ENCODE measurements at places on chromosomes 4 and X.

DNA sequence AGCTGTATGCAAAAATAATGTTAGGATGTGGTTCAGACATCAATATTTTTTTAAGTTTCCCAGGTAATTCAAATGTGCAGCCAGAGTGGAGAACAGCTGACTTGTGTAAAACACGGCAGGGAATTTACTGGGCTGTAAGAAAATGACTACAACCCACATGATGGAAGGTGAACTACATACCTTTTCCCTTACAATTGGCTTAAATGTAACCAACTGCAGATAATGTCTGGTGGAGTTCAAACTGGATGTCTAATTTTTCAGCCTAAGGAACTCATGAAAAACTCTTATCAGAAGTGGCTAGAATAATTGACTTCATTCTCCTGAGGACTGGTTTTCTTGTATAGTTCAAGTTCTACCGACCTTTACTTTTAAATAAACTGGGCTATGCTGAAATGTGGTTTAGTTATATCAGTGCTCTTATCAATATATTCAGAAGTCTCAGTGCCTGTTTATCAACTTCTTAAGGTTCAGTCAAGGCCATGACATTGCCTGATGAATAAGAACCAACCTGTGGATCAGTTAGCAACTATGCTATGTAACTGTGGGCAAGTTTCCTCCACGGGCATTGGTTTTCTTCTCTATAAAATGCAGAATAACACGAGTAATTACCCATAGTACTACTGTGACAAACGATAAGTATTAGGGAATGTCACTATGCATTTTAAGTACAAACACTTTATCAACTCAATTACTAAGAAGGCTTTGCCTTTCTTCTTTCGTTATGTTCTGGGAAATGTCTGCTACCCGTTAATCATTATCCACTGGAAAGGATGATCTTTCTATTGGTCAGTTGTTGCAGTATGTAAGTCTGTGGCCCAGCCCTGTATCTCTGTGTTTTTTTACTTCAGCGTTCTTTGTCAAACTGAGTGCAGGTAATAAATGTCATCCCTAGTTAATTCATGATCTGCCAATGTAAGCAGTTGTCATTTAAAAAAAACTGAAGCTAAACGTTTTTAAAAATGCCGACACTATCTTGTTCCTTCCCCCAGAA, 181.6 kb downstream of the PCDH7 start:
- DNase-seq, result no peak

- no peak for DNase-seq
Measured at GRCh38 chr4:47486231-47486673, 1.2 kb downstream of the ATP10D start.

GRCh38 chr4:155307731-155308277, 69.0 kb downstream of the MAP9 start:
- no peak for DNase-seq

DNA sequence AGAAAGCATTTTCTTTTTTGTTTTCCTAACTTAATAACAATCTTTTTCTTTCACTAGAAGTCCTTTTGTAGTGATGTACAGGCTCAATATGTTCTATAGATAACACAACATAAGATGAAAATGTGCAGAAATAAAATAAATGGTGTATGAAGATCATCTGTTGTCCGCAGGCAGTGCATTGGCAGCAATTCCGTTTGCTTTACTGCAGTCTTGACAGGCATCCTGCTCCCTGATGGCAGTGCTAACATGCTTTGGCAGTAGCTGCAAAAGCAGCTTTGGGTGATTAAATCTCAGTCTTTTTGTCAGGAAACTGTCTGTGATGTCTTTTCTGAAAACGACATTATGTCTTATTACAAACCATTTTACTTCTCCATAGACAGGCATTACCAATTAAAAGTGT, 131.4 kb downstream of the TRAM1L1 start:
- no peak for DNase-seq

DNA sequence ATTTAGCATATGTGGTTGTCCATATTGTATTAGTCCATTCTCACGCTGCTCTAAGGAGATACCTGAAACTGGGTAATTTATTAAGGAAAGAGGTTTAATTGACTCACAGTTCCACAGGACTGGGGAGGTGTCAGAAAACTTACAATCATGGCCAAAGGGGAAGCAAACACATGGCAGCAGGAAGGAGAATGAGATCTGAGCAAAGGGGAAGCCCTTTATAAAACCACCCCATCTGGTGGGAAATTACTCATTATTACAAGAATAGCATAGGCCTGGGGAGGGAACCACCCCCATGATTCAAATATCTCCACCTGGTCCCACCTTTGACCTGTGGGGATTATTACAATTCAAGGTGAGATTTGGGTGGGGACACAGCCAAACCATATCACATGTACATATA, 122.6 kb upstream of the ANK2 start:
- no peak for DNase-seq

- DNase-seq, result no peak
Measured at GRCh38 chr4:41160856-41161255, 53.5 kb downstream of the APBB2 start.

GRCh38 chr4:33494150-33494549, 2750.2 kb downstream of the ARAP2 start:
- DNase-seq, result no peak

GRCh38 chr4:151729731-151730559, 30.9 kb downstream of the GATB start:
- no peak for DNase-seq

DNA sequence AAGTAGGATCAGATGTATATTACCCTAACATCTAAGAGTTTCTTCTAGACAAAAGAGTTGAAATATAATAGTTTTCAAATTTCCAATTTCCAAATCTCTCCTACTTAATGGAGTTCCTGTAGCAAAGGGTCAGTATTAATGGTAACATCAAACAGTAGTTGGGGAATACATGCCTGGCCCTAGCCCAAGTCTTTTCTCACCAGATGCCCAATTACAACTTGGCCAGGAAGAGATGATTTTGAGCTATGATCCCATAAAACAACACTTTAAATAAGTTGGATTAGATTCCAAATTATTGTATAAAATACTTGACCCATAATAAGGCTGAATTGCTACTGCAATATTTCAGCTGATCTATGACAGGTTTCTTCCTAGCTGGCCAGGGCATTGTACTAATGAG, 59.9 kb downstream of the MBNL3 start:
- no peak for DNase-seq

All from right cardiac atrium (tissue), 5 donors.